ENCODE measurements at places on chromosomes 7 and 10.

GRCh38 chr10:110430340-110431273 is 67.1 kb upstream of the DUSP5 start:
- no peak for DNase-seq

- no peak for DNase-seq
Measured at GRCh38 chr7:16438988-16439387, 17.6 kb upstream of the CRPPA start.

DNA sequence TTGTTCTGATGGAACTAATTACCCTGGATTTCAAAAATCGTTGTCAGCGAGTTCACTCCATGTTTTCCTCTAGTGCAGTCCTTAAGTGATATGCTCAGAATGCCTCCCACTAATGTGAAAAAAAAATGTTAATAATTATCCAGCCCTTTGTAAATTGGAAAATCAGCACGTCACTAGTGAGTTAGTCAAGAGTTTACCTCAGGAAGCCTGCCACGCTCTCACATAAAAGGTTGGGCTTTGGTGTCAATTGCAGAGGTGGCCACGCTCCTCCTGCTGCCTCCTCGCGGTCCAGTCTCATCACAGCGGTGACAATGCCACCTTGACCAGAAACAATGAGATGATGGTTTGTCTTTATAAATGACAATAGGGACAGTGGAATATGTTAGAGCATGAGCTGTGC is 22.5 kb downstream of the UPP1 start:
- no peak for DNase-seq

DNA sequence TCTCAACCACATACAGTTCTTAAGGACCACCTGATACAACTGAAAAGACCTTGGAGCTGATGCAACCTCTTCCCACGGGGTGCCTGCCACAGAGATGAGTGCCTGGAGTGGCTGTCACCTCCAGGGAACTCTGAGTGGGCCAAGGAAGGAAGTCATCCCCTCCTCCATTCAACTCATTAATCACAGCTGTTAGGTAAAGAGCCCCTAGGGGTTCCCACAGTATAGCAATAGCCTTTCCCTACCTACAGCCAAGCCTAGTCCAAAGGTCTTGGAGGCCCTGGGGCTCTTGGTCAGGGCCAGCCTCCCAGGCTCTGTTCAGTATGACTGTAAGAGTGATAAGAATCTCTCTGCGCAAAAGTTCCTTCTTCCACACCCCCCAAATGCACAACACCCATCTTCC is 70.4 kb upstream of the NFE2L3 start:
- no peak for DNase-seq

- DNase-seq, result no peak
Measured at GRCh38 chr7:24800667-24801066, 43.4 kb upstream of the GSDME start.

DNA sequence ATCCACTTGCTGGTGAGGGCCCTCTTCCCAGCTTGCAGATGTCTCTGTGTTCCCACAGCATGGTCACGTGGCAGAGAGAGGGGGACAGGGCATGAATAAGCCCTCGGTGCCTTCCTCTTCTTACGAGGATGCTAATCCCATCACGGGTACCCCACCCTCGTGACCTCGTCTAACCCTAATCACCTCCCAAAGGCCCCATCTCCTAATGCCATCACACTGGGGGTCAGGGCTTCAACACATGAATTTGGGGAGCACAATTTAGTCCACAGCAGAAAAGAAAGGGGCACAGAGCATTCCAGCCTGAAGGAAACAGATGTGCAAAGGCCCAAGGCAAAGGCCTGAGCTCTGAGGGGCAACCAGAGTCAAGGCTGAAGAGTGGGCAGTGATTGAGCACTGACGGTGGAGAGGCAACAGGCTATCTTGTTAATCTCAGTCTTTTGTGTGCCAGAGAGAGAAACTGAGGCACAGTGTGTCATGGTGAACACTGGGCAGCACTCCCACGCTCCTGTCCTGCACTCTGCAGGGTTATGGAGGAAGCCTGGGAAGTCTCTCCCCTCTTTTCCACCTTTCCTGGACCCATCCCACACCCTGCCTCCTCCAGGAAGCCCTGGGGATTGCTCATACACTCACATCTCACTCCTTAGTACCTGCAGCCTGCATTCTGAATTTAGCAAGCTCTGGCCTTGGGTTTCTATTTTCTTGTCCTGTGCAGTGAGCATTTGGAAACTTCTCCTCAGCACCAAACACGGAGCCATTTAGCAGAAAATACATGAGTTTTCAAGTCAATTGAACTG is 49.0 kb downstream of the ALOX5 start:
- DNase-seq, result no peak

- no peak for DNase-seq
Measured at GRCh38 chr10:116105264-116105663, 167.7 kb downstream of the GFRA1 start.

GRCh38 chr10:123450956-123451605 is 215.1 kb upstream of the GPR26 start:
- DNase-seq, result no peak

DNA sequence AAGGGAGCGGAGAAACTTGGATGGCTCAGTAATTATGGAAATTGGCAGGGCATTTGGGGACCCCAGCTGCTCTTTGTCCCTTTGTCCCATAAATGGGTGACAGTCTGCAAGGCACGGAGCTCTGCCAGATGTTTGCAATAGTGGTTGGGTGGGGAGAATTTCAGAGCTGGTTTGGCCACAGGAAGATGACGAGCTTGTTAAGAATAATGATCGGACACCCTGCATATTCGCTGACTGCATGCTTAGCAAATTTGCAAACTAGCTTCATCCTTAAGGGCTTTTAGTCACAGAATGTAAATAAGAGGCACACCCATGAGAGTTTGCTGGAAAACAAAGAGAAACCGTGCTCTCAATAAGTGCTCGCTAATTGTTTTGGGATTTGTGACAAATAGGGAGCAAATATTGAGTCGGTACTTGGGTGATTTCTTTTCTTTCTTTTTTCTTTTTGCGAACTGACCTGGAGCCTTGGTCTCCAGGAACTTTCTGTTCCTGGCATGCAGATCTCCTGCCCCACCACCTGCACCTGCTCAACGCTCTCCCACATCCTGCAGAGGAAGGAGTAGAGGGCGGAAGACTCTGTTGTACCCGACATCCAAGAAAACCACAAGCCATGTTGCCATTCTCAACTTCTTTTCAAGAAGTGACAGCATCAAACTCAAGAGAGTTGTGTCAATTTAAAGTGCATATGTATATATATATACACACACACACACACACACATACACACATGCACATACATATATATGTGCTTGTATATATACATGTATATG is 238.9 kb downstream of the CAMK1D start:
- no peak for DNase-seq

- no peak for DNase-seq
Measured at GRCh38 chr7:54995610-54996363, 23.0 kb upstream of the EGFR start.

GRCh38 chr7:45238806-45239205 is 81.2 kb downstream of the RAMP3 start:
- no peak for DNase-seq

DNA sequence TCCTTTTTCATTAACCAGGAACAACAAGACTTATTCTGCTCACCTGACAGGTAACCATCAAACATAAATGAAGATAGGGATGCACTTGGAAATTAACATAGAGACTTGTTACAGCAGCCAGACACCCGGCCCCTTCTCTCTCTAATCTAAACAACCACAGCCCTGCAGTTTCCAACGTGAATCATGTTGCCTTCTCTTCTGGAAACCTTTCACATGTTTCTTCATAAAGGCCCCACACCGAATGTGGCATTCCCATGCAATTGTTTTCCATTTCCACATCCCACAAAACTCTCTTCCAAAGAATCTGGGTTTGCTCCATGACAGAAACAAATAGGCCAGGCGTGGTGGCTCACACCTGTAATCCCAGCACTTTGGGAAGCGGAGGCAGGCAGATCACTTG is 15.0 kb upstream of the WDR86 start:
- DNase-seq, result no peak

DNA sequence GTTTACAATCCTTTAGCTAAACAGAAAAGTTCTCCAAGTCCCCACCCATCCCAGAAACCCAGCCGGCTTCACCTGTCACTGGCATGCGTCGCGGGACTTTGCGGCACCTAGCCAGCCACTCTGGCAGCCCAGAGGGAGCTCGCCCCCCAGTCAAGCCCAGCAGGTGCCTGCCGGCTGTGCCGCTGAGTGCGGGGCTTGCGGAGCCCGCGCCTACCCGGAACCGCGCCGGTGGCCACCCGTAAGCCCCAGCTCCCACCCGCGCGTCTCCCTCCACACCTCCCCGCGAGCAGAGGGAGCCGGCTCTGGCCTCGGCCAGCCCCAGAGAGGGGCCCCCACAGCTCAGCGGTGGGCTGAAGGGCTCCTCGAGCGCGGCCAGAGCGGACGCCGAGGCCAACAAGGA is 446.1 kb downstream of the GRM8 start:
- DNase-seq, result no peak

- no peak for DNase-seq
Measured at GRCh38 chr10:61169294-61169693, 225.3 kb upstream of the RHOBTB1 start.

GRCh38 chr7:54705436-54705835 is 53.6 kb downstream of the SEC61G start:
- no peak for DNase-seq

- DNase-seq, result no peak
Measured at GRCh38 chr7:3280946-3281656, 20.0 kb upstream of the SDK1 start.

DNA sequence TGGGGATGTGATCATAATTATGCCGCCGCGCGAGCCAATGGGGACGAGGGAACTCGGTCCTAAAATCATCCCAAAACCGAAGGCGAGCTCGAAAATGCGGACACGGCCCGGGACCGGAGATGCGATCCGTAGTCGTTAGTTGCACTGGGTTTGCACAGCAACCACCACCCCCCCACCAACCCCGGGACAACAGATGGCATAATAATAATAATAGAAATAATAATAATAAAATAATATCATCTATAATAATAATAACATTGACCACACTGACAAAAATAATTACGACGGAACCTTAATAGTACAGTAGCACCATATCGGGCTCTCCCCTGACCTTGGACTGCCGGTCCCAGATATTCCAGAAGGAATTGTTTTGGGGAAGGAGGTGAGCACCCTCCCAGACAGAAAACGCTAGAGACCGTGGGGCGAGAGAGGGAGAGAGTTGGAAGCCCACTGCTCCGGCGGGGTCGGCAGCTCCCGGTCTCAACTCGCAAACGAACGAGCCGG is 1.1 kb upstream of the EMX2 start:
- no peak for DNase-seq

GRCh38 chr10:132374612-132375011 is 22.4 kb upstream of the PWWP2B start:
- DNase-seq, result no peak

- no peak for DNase-seq
Measured at GRCh38 chr10:68318331-68319059, 13.4 kb upstream of the HNRNPH3 start.

DNA sequence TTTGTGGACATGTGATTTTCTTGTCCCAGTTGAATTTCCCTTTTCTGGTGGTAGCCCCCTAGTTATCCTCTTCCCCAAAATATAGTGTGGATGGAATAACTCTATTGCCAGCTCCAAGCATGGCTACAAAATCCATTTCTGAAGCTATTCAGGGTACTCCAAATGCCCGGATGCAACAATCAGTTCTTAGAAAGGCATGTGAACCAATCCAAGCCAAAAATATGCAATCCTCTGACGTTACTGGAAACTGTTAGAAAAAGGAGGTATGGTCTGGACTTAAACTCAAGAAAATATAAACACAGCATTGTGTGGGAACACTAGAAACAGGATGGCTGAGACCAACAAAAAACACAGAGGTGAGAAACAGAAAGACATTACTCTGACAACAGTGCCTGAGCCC is 347.0 kb downstream of the GPAM start:
- no peak for DNase-seq

- peak; percentile 37 for DNase-seq
Measured at GRCh38 chr7:11228515-11228914, 254.8 kb downstream of the PHF14 start.

DNA sequence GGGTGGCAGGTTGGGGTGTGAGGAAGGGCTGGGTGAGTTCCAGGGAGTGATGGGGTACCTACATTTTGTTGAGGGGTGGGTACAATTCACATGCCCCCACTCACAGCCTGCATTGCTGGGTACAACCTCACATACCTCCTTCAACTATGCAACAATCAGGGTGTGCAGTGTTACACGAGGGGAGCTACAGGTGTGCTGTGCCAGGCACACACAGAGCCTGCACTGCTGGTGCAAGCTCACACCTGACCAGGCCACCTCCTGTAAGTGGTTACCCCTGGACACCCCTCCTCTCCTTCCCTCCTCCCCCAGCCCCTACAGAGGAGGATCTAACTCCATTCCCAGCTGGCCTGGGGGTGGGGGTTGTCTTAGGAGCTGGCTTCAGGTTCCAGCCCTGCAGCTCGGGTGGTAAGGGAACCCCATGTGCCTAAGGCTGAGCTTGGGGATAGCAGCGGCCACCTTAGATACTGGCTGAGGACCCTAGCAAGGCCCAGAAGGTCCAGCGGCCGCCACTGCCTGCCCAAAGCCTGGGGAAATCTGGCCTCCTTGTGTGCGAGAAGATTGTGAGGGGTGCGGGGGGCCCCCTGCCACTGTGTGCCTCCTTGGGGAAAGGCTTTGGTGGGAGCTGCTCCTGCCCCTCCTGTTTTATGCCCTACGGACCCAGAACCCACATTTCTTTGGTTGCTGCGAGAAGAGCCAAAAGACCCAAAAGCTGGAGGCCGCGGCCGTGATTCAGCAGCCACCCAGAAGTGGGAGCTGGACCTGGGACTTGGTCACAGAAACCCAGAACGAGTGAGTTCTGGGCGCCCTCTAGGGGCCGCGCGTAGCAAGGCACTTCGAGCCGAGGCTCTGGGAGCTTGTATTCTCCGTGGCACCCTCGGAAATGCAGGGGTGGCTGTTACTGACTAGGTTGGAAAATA is 10.8 kb downstream of the TLX1 start:
- DNase-seq, result peak; percentile 8

DNA sequence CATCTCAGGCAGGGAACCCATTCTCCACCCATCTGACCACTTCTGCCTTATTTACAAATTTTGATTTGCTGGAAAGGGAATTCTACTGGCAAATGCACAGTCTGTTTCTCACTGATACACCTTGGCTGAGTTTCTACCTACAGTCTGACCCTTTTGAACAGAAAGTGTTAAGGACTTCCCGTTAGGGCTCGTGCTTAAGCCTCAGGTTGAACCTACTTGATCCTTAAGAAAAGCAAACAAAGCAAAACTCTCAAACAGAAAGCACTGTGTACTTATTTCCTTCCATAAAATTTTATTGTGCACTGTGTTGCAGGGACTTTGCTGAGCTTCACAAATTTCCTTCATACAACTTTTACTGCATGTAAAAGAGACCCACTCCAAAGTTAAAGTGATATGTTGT is 367.8 kb downstream of the NRG3 start:
- DNase-seq, result no peak

Data from NCI-H2029 treated with DMSO at 0.1 percent for 48 hours (cell line).